T-helper 17 cell (primary cell): ENCODE measurements at places on chromosomes 12 and 14. TPM values are rescaled to one million over a fixed set of nuclear protein-coding genes. Genes with fewer than 3 reads are reported as not detected.

USP44 gene
- 2.2 TPM for total RNA-seq

MIP gene
- not detected for total RNA-seq

SLC8A3 gene
- total RNA-seq, result 0.20 TPM

CRADD gene
- total RNA-seq, result 13.0 TPM

OR6C2 gene
- total RNA-seq, result not detected

GPR65 gene
- 16.6 TPM for total RNA-seq

EIF2B1 gene
- 45.6 TPM for total RNA-seq

SLC22A17 gene
- 3.7 TPM for total RNA-seq

SART3 gene
- 85.3 TPM for total RNA-seq

STXBP6 gene
- not detected for total RNA-seq

CMA1 gene
- not detected for total RNA-seq

FUT8 gene
- total RNA-seq, result 45.5 TPM

EID3 gene
- 12.2 TPM for total RNA-seq

KRT3 gene
- total RNA-seq, result not detected

PPP1R36 gene
- total RNA-seq, result not detected
